ENCODE measurements at places on chromosomes 4 and X.

- DNase-seq: no peak
Measured at GRCh38 chr4:182758273-182758672, 158.9 kb downstream of the DCTD start.

DNA sequence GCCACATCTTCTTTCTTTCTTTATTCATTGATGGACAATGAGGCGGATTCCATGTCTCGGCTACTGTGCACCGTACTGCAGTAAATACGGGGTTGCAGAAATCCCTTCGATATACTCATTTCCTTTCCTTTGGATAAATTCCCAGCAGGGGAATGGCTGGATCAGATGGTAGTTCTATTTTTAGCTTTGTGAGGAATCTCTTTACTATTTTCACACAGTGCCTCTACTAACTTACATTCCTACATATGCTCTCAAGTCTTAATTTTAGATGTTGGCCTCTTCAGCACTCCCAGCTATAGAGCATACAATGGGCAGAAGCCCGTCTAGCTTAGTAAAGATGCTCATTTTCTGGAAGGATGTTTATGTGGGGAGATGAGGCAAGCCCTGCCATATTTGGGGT, 317.4 kb downstream of the ASMT start:
- no peak for DNase-seq

DNA sequence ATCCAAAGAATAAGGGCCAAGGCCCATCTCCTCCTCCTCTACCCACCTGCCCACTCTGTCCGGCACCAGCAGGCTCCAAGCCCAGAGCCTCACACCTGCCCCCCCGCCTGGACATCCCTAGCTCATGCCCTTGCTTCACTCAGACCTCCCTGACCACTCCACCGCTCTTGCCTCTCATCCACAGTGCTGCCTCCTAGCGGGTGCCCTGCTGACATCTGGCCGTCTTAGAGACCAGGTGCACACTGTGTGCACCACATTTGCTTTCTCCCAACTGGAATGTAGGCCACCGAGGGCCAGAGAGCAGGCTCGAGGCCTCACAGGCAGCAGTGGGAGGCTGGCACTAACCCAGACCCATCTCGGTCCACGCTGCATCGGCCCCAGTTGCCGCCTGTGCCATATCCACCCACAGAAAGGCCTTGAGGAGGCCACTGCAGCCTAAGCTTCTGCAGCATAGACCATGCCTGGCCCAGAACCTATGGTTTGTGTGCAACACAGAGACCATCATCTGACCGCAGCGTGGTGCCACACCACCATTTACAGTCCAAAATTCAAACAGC, 13.5 kb downstream of the LETM1 start:
- DNase-seq: no peak

DNA sequence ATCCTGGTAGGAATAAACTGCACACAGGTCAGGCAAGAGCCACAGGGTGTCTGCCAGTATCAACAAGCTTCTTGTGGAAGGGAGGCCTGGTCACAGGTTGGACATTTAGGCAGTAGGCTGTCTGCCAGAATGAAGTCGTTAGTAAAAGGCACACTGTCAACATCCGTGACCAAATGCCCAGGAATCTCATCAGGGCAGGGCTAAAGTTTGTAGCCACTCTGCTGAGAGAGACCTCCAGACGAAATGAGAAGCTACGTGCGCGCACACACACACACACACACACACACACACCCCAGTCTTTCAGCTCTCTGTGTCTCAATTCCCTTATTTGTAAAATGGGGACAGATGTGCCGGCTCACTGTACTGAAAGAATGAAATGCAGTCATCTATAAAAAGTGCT, 408.7 kb upstream of the ZFP42 start:
- no peak for DNase-seq
